ENCODE measurements at places on chromosomes 16 and 17.

GRCh38 chr16:53509906-53510703, 7.1 kb upstream of the AKTIP start:
- no peak for DNase-seq

DNA sequence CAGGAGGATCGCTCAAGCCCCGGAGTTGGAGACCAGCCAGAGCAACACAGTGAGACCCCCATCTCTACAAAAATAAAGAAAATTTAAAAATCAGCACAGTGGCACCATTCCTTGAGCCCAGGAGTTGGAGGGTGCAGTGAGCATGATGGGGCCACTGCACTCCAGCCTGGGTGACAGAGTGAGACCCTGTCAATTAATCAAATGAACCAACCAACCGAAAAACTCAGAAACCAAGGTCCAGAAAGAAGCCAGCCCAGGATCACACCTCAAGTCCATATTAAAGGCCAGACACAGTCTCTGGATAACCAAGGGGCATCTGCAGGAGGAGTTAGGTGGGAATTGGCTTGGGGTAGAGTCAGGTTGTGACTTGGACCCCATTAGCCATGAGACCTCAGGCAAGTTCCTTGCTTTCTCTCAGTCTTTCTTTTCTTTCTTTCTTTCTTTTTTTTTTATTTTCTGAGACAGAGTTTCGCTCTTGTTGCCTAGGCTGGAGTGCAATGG, 2.4 kb downstream of the HSD17B1 start:
- no peak for DNase-seq

DNA sequence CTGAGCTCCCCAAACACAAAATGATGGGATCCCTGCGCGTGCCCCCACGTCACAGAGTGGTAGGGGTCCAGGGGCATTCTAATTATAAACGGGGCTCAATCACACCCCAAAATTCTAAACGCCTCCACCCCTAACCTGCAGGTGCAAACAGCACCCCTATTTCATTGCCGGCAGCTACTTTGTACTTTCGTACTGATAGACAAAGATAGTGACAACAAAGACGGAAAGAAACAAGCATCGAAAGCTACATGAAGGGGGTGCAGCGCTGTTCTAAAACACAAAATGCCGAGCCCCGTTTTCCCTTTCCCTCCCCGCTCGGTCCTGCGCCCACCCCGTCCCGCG, 13.9 kb downstream of the MIS12 start:
- no peak for DNase-seq

- no peak for DNase-seq
Observed at GRCh38 chr17:56608944-56609343, 15.4 kb downstream of the NOG start.

GRCh38 chr17:75987041-75987440, 8.0 kb downstream of the TEN1 start:
- DNase-seq: no peak

- DNase-seq: no peak
Observed at GRCh38 chr17:76444518-76445311, 8.2 kb downstream of the UBE2O start.

- no peak for DNase-seq
Observed at GRCh38 chr16:57675741-57676551, 7.8 kb downstream of the ADGRG3 start.

GRCh38 chr17:73630965-73631595, 13.2 kb downstream of the SDK2 start:
- DNase-seq: no peak

GRCh38 chr17:60944751-60945150, 267.1 kb downstream of the BCAS3 start:
- DNase-seq: no peak

GRCh38 chr17:14471052-14471451, 170.2 kb downstream of the HS3ST3B1 start:
- no peak for DNase-seq

DNA sequence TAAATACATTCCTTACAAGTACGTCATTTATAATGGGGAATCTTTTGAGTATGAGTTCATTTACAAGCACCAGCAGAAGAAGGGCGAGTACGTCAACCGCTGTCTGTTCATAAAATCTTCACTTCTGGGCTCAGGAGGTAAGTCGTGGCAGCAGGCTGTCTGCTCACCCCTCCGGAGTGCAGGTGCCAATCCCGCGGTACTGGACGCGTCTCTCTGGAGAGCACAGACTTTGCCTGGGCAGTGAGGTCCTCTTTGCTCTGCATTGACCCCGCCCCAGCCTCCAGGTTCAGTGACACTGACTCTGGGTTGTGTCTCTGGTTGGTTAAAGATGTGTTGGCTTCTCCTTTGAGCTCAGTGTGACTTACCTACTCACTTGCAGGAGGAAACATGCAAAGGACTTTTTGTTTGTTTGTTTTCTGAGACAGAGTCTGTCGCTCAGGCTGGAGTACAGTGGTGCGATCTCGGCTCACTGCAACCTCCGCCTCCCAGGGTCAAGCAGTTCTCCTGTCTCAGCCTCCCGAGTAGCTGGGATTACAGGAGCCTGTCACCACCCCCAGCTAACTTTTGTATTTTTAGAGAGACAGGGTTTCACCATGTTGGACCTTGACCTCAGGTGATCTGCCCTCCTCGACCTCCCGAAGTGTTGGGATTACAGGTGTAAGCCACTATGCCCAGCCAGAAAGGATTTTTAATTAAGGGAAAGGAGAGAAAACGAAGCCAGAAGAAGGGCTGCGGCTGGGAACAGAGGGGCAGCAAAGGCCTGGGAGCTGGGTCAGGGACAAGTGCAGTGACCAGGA, 31.2 kb downstream of the RNF213 start:
- DNase-seq: no peak

DNA sequence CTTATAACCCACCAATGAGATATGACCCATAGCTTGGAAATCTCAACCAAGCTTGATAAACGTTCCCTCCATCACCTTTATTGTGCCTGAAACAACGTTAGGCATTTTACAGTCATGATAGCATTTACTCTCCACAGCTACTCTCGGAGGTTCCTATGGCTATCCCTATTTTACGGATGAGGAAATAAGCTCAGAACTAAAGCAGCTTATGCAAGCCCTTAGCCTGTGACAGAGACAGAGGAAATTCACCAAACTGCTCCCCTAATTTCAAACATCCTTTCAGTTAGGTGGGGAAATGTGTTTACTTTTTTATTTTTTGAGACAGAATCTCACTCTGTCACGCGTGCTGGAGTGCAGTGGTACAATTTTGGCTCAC, 18.7 kb downstream of the DCUN1D3 start:
- no peak for DNase-seq

DNA sequence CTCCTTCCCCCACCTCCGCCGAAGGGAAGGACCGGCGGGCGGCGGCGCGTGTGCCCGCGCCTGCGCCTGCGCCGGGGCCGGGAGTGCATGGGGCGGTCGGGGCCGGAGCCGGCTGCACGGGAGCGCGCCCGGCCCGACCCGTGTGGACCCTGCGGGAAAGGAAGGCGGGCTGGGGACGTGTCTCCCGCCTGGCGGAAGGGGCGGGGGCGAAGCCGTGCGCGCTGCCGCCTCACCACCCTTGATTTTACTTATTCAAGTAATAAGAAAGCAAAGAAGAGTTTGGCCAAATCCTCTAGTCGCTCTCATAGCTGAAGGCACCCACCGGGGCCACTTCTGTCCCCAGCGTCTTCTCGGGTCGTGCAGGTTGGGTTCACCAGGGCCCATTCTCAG, 596 bp upstream of the PFN1 start:
- peak; percentile 31 for DNase-seq

DNA sequence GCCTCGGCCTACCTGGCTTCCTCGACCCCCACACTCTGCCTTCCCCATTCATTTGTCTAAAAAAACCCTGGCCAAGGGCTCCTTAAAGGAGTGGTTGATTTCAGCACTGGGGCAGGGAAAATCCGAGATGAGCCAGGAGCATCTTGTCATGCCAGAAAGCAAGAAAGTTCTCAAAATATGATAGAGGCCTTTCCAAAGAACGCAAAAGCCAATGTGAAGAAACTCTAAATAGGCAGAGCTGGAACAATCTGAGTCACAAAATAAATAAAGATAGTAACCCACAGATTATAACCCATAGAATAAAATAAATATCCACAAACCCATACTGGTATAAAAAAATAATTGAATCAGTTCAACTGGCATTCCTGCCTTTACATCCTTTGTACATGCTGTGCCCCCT, 192.3 kb upstream of the SALL1 start:
- no peak for DNase-seq

- no peak for DNase-seq
Observed at GRCh38 chr17:80214012-80214877, 5.9 kb downstream of the SGSH start.

- no peak for DNase-seq
Observed at GRCh38 chr17:58089111-58089510, 5.9 kb downstream of the DYNLL2 start.

DNA sequence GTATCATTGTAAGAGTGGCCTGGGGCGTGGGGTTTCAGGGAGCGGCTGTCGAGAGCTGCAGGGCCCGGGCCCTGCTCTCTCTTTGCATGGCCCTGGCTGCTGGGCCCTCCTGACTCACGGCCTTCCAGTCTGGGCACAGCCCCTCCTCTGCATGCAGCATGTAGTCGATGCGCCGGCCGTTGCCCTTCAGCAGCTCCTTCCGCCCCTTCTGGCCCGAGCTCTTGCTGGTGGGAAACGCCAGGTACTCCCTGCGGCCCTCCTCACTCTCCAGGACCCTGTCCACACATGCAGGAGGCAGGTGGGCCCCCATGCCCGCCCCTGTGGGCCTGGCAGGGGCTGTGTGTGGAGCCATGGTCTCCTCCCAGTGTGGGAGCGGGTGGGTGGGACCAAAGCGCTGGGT, 50.7 kb downstream of the PRMT7 start:
- DNase-seq: no peak

DNA sequence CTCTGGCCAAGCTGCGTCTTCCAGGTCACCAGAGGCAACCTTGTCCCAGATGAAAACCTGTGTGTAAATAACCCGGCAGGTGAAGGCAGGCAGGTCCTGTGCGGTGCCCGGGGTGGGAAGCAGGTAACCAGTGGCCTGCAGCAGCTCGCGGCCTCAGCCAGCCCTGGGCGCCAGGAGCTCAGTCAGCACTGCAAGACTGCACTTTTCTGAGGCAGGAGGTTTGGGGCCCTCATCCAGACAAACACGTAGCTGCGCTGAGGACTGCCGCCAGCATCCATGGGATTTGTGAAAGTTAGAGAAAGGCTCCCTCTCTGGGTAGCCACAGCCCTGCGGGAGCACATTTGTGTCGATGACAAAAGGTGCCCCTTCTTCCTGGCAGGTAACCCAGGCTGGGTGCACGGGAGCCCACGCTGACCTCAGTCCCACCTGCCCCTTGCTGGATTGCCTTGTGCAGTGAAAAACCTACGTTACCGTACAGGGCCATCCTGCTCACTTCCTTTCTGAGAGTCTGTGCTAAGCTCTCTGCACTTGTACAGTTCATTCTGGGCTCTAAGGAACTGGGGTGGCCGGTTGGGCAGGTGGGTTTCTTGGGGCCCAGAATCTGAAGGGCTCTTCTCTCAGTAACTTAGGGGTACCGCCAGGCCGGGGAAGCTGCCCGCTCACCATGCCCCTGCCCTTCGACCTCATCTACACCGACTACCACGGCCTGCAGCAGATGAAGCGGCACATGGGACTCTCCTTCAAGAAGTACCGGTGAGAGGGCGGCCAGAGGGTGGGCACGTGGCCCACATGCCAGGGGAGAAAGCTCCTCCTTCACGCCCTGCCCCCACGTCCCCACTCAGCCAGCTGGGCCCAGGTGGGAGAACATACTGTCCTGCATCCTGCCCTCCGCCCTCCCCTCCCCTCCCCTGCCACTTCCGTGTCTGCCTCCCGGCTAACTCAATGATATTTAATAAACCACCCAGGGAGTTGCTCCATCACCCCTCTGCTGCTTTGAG, 56.4 kb downstream of the MGAT5B start:
- no peak for DNase-seq

DNA sequence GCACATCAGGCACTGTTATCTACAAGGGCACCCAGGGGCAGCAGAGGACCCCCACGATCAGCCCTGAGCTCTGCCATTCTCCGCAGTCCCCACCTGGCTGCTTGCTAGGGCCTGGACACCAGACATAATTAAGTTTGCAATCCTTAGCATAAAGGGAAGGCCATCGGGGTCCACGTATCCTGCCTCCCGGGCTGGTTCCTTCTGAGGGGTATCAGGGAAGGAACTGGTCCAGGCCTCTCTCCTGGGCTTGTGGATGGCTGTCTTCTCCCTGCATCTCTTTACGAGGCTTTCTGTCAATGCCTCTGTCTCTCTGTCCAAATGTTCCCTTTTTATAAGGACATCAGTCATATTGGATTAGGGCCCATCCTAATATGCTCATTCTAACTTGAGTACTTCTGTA, 77.8 kb downstream of the CYLD start:
- no peak for DNase-seq

DNA sequence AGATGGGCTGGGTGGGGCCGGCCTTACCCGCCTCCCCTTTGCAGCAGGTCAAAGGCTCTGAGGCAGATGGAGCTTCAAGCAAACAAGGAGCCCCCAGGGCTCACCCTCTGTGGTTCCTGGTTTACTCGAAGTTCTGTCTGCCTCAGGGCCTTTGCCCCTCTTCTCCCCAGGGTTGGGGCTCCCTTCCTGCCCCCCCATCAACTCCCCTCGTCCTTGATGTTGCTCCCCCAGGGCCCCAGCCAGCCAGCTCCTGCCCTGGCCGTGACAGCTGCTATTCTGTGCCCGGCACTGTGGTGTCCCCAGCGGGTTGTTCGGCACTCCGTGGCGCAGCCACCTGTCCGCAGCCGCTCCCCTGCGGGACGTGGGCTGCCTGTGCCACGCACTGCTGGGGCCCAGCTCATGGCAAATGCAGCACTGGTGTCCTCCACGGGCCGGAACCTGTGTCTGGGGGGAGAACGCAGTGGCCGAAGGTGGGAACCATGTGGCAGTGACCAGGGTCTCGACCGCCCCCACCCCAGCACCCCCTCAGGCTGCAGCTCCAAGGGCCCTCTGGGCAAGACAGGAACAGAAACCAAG, 4.3 kb upstream of the METRN start:
- no peak for DNase-seq

DNA sequence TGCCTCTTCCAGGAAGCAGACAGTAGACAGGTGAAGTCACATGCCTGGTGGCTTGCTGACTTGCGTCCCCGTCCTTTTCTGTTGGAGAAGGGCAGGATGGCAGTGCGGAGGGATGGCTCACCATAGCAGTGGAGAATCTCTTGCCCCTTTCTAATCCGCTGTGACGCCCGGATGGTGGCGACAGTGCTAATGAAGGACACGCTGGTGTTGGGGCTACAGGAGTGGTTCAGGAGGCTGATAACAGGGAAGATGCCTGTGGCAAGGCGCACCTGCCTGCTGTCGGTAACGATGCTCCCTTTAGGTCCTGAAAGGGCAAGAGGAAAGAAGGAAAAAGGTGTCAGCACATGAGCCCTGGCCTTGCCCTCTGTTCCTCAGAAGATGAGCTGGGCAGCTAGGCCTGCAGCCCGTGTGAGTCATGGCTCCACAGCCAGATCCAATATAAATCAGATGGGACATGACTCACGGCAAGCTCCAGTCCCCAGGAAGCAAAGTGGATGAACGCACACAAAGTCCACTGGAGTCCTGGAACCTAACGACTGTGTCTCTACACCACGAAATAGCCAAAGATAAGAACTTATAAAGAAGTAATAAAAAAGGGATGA, 25.5 kb downstream of the SERPINF1 start:
- no peak for DNase-seq

- DNase-seq: no peak
Observed at GRCh38 chr17:14437176-14437575, 136.3 kb downstream of the HS3ST3B1 start.

Data from activated T-helper 1 cell treated with anti-CD3 and anti-CD28 coated beads, Interleukin-2, amount 50 U/mL, for 16 hours (primary cell).